ENCODE measurements at places on chromosomes 7 and 10.

GRCh38 chr10:115861455-115861854 lies 411.6 kb downstream of the GFRA1 start:
- peak; percentile 10 for DNase-seq

GRCh38 chr7:42342381-42342780 lies 105.4 kb upstream of the GLI3 start:
- DNase-seq: no peak

DNA sequence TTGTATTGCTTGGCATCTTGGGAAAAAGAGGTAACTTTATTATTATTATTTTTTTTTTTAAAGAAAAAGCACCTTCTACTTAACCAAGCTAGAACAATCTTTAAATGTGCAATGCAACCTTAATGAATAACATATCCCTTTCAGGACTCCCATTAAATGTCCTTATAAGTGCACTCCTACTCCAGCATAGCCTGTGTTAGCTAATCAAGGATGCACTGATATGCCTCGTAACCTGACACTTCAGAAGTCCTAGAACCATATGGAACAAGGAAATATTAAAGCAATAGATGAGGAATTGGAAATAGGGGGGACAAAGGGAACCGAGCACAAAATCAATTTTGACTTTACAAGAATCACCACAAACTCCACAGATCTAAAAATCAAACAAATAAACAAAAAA lies 522.4 kb downstream of the PARD3 start:
- DNase-seq: no peak

DNA sequence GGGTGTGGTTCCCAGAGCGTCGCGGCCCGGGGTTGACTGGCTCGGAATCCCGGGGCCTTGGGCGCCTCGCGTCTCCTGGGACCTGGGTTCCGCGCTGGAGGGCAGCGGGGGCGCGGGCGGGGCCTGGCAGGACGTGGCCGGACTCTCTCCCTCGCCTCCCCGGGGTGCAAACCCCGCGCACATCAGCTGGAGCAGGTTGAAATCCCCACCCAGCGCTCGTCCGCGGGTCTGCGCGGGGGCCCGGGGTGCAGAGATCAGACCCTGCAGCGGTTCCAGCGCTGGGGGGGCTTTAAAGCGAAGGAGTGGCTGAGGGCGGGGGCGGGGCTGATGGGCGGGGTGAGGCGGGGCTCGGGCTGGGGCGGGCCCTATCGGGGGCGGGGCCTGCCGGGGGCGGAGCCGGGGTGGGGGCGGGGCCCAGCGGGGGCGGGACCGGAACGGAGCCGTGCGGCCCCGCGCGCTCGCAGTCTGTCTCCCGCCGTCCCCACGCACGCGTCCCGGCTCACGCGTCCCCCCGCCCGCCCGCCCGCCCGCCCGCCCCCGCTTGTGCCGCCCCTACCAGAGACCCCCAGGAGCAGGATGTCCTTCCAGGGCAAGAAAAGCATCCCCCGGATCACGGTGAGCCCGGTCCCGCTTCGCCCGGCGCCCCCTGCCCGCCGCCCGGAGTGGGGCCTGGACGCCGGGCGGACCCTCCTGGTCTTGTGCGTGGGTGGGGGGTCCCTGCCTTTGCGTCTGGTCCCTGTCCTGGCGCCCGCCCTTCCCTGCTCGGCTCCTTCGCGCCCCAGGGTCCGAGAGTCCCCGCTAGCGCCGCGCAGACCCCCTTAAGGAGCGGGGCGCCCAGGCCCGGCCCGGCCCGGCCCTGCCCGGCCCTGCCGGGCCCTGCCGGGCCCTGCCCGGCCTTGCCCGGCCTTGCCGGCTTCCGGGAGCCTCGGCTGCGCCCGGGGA lies at the start of gene DPYSL4:
Gene DPYSL4, plus strand, starts transcription at position 461 of the 942 bp plus-strand sequence. Its CDS starts 116 bp downstream, at position 577.
- DNase-seq: no peak

All from fibroblast of the conjunctiva (primary cell).